ENCODE measurements at places on chromosomes 6 and 20.

DNA sequence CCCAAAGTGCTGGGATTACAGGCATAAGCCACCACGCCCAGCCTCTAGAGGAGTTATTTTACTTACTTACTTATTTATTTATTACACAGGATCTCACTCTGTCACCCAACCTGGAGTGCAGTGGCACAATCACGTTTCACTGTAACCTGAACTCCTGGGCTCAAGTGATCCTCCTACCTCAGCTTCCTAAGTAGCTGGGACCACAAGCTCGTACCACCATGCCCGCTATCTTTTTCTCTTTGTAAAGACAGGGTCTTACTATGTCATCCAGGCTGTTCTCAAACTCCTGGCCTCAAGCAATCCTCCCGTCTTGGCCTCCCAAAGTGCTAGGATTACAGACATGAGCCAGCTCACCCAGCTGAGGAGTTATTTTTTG, 1.6 kb upstream of the TRIB3 start:
- no peak for DNase-seq

GRCh38 chr20:61800359-61801064, 265.2 kb downstream of the TAF4 start:
- no peak for DNase-seq

DNA sequence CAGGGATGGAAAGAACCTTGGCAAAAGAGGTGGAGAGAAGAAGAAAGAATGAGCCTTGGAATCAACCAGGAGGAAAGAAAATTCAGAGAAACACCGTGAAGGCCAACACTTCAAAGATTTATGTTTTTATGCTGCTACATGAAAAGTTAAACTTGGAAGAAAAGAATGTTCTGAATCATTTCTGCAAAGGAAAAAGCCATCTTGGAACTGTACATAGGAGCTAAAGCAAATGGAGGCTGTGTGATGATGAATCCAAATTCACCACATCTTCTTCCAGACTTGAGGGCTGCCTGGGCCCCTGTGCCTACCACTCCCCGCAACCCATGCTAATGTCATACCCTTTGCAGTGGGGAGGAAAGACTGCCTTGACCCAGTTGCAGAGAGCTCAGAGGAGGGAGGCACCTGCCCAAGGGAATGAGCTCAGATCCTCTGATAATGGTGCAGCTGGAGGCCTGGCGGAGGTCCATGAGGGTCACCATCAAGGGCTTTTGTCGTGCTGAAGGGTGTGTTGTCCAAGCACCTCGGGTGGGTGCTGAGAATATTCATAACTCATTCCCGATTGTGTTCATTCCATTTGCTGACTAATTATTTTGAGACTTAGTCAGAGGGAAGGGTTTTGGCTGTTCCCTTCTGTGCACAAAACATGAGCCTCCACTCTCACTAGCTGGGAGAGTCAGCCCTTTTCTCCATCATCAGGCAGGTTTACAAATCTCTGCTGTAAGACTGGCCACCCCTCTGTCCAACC, 245.8 kb upstream of the JAG1 start:
- DNase-seq: no peak

- no peak for DNase-seq
Measured at GRCh38 chr6:8195040-8195713, 92.8 kb upstream of the EEF1E1 start.
